Kidney (tissue), 22 donors: ENCODE measurements at places on chromosomes 2 and 18. TPM values are rescaled to one million over a fixed set of nuclear protein-coding genes. Genes with fewer than 3 reads are reported as not detected.

Gene ITPRID2
- polyA plus RNA-seq, result 29.9 TPM

Gene NDUFB3
- 309 TPM for polyA plus RNA-seq

Gene SNORC
- polyA plus RNA-seq, result 3.3 TPM

- no peak for DNase-seq
Measured at GRCh38 chr18:58087928-58088690, 44.1 kb downstream of the NEDD4L start.

DNA sequence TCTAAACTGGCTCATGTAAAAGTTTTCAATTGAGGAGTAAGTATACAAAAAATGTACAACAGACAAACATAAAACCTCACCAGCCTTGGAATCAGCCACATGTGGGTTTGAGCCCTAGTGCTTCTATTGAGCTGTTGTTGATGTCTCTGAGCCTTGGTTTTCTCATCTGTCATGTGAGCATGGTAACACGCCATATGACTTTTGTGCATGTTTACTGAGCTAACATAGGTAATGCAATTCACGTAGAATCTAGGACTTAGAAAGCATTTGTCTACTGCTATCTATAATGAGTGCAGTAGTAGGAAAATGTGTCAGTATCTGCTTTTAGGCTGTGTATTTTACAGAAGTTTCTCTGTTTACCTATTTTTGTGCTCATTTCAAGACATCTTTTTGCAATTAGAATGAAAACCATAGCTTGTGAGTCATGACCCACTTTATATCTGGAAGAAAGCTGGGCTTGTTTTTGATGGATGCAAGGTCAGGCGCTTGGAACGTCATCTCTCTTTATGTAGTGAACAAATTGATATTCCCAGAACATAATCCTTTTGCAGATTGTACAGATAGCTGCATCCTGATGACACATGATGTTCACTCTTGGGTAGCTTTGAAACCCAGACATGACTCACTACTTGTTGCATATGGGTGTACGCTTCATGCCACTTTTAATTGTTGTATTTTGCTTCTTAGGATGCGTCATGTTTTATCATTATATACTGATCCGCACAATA, 94.3 kb downstream of the RNF144A start:
- no peak for DNase-seq

GRCh38 chr2:28654663-28655320, 96.8 kb upstream of the PPP1CB start:
- no peak for DNase-seq

DNA sequence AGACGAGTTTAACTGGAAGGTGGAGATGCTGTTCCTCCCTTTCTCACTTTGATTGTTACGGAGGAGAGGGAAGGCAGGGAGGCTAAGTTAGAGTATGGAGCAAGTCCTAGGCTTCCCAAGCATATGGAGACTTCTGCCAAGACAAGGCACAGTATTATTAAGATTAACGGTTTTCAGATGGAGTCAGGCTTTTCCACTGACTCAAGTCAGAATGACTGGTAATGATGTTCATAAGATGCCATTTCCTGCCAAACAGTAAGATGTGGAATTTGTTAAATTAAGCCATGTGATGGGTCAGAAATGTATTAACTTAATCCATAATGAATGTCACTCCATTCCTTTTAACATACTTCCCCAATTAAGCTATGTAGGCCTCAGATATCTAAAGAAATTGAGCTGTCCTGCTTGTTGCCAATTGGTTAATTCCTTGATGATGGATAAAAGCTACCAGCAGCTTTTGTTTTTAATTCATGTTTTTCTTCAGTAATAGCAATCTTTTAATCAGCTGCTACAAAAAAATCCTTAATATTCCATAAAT, 383.7 kb downstream of the ZNF521 start:
- no peak for DNase-seq

- no peak for DNase-seq
Measured at GRCh38 chr2:171260471-171261424, 100.1 kb upstream of the TLK1 start.

Gene SP100
- polyA plus RNA-seq, result 35.7 TPM

GRCh38 chr2:24816884-24817283, 23.7 kb downstream of the CENPO start:
- DNase-seq, result no peak

- DNase-seq, result no peak
Measured at GRCh38 chr2:16409006-16409390, 256.6 kb downstream of the CYRIA start.

Gene RAB17
- polyA plus RNA-seq, result 151 TPM

GRCh38 chr18:63379639-63379962, 12.6 kb upstream of the KDSR start:
- DNase-seq, result no peak

DNA sequence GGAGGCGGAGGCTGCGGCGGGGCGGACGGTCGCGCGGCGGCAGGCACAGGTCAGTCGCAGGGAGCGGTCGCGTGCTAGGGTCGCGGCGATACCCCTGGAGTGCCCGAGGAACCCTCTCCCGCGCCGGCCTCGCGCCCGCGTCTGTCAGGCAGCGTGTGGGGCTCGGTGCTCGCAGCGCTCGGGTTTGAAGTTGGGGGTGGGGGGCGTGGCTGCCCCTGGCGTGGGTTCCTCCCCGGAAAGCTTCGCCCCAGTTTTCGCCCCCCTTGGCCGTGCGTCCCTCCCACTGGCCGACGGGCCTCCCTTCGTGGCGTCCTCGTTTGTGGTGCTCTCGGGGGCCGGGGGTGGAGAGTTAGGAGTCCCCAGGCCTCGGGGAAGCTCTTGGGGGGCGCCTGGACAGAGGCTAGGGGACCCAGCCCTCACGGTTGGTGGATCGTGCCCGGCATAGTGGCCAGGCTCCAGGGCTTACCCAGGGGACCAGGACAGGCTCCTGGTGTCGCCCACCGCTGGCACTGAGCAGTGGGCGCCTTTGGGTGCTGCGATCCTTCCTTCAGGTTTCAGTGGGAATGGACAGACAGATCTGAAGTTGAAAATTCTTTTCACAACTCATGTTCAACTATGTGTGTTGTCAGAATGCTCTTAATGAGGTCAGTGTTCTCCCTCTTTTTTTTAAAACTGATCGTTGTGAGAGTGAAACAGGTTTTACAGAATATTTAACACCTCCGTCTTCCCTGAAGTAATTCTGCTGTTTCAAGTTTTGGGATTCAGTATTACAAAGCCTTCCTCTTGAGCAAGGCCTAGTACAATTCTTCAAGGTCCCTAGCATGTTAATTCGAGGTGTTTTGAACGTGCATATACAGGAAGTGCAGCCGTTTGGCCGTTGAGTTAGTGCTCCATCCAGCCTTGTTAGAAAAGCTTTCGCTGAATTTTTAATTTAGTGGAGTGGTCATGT, 604 bp downstream of the RALBP1 start:
- no peak for DNase-seq

DNA sequence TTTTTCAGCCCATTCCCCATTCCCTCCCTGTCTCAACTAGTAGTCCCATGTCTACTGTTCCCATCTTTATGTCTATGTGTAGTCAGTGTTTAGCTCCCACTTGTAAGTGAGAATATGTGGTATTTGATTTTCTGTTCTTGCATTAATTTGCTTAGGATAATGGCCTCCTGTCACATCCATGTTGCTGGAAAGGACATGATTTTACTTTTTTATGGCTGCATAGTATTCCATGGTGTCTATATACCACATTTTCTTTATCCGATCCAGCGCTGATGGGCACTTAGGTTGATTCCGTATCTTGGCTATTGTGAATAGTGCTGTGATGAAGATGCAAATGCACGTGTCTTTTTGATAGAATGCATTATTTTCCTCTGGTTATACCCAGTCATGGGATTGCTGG, 21.7 kb upstream of the ITGA6 start:
- no peak for DNase-seq

- no peak for DNase-seq
Measured at GRCh38 chr18:25998461-25998860, 92.0 kb downstream of the SS18 start.

- DNase-seq, result no peak
Measured at GRCh38 chr2:112841295-112842044, 4.9 kb upstream of the IL1B start.

DNA sequence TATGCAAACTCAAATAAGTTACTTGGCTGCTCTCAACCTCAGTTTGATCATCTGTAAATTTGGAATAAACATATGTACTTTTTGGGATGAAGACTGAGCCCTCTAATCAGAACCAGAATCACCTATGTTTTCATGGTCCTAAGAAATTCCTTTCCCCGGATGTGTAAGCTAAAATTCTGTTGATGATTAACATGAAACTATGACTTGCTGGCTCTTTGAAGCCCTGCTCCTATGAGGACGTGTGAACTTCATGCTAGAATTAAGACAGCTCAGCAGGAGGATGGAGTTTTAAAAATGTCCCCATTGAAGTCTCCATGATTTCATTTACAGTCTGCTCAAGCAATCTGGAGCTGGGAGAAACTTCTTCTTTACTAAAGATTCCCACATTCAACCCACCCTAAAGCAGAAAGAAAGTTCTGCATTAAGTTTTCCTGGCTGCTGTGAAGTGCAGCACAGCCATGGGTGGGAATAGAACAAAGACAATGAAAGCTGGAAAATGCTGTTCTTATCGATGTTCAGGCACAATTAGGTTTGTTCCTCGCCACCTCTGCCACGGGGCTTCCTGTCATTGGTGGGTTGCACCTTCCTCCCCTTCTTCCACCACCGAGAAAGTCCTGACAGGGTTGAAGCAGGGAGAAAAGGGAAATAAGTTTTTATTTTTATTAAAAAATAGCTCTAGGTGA, 50.9 kb downstream of the ADCYAP1 start:
- DNase-seq, result no peak

- no peak for DNase-seq
Measured at GRCh38 chr2:218516614-218517013, 51.5 kb downstream of the USP37 start.

Gene POTEI
- not detected for polyA plus RNA-seq

DNA sequence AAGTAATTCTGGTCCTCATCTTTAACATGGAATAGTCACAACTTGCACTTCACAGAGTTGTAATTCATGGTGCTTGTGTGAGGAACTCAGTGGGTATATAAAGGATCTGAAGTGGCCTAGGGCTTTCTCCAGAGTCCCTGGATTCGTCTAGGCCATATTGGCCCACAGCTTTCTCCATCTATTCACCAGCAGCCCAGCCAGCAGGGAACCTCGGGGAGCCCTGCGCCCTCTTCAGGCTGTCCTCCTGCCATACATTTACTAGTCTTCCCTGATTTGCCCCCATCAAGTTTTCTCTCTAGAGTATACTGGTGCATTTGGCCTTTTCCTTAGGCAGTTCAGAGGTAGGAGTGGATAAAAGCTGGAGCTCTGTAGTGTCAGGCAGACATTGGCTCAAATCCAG, 278.3 kb downstream of the MYCN start:
- no peak for DNase-seq

Gene ADAM23
- 2.5 TPM for polyA plus RNA-seq

DNA sequence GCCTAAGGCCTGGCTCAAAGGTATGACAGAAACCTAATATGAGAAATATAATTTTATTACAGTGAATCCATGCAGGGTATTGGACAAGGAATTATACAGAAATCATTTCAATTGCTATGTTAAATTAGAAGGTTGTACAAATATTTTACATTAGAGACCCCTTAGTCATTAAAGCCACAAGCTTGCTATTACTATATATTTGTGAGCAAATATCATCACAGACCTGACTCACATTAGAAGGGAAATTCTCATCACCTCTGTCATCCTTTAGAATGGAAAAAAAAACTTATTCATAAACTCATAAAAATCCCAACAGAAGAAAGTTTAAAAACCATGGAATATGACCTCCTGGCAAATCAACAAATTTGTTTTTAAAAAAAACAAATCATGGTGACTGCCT, 277.9 kb downstream of the DCC start:
- no peak for DNase-seq

- DNase-seq, result no peak
Measured at GRCh38 chr2:109295070-109295780, 166.2 kb downstream of the SH3RF3 start.
